Common myeloid progenitor, CD34-positive (primary cell): ENCODE measurements at places on chromosomes 3 and 15.

GRCh38 chr3:112247900-112248299, 46.1 kb downstream of the SLC9C1 start:
- DNase-seq, result no peak

DNA sequence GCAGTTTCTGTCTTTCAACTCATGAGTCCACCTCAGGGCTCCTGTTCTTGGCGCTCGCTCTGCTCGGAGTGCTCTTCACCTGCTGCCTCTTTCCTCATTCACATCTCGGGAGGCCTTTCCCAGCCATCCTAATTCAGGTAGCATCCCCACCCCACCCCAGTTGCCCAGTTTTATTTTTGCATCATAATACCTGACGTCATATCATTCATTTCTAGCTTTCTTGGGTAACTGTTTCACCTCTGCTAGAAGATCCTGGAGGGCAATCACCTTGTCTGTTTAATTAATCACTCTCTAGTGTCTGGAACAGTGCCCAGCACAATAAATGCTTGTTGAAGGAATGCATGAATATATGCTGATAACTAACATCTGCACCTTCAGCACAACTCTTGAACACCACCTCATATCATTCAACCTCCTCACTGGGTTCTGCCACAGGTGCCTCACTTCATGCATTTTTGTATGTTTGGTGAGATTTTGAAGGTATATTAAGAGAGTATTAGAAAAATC, 7.6 kb downstream of the NUSAP1 start:
- DNase-seq, result no peak

- DNase-seq, result peak; percentile 13
Observed at GRCh38 chr3:54121414-54122323, 683 bp upstream of the CACNA2D3 start.

- DNase-seq, result no peak
Observed at GRCh38 chr3:53132347-53132746, 2.1 kb upstream of the RFT1 start.

DNA sequence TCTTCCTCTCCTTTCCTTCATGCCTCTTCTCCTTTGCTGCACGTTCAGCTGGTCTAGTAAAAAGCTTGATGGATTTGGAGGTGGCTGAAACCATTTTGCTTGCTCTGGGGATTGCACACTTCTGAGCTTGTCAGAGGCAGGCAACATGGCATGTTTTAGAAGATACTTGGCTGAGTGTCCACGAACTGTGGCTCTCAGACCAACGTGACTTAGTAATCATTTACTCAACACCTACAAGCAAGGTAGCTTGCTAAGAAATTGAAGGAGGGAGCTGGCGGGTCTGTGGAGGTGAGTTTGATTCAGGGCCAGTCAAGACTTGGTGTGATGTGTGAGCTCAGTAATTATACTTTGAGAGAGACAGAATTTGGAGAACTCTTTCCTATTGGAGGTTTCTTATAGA, 196.0 kb downstream of the LPP start:
- no peak for DNase-seq

GRCh38 chr15:53110999-53111398, 320.9 kb upstream of the ONECUT1 start:
- no peak for DNase-seq

GRCh38 chr3:182637350-182638110, 155.8 kb upstream of the ATP11B start:
- no peak for DNase-seq

- DNase-seq, result no peak
Observed at GRCh38 chr15:100650685-100651084, 48.3 kb downstream of the ASB7 start.

DNA sequence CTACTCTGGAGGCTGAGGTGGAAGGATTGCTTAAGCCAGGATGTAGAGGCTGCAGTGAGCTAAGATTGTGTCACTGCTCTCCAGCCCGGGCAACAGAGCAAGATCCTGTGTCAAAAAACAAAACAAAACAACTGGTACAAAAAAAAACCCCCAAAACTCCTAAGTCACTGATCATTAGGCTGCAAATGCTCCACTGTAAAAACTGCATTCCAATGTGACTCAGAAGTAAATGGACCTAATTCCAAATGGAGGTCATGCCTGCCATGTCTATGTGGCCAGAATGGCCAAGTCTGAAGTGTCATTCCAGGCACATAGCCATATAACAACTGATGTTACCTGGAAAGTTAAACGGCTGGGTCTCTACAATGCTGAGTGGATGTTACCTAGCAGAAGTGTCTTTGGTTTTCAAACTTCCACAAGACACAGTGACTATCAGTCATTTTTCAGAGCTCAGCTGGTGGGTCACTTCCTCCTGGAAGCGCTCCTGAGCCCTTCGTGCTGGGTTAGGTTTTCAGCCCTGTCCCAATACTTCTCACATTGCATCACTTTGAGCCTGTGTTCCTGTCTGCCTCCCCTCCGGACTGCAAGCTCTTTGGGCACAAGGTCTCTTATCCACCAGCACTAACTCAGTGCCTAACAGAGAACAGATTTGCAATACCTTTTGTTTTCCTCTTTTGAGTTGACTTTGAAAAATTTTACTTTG, 10.6 kb downstream of the FSTL1 start:
- no peak for DNase-seq

GRCh38 chr15:77630056-77630455, 2.7 kb downstream of the LINGO1 start:
- no peak for DNase-seq

DNA sequence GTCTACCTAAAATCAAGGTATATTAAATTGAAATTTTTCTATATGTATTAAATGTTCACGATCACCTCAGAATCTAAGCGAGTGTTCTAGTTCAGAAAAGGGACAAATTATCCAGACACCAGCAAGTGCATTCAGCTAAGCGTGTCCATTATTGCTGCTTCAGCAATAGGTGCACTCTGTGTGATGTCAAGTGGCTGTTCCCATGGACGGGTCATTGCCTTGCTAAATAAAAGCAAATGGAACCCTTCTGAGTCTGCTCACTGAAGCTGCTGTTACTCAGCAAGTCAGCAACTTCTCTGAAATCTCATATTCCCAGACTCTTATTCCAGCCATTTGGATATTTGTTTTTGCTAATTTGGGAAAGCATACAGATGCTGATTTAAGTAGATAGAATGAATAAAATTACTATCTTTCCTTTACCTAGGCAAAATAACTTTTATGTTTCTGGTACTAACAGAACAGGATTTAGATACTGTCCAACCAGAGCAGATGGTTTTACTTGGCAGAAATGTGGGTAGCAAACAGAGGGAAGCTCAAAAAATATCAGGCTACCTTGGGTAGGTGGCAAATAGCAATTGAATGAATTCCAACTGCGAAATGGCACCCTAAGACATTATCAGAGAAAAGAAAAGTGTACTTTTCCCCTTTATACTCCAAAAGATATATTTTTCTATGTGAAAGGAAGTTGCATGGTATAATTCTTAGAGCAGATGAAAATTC, 407.0 kb downstream of the GAP43 start:
- no peak for DNase-seq

- DNase-seq, result no peak
Observed at GRCh38 chr3:25723802-25724201, 59.1 kb upstream of the TOP2B start.

- DNase-seq, result no peak
Observed at GRCh38 chr15:68485721-68486360, 53.9 kb upstream of the ITGA11 start.

GRCh38 chr3:188446014-188446413, 292.1 kb downstream of the LPP start:
- DNase-seq, result no peak

GRCh38 chr15:70498096-70498626, 265.2 kb downstream of the UACA start:
- DNase-seq, result no peak

GRCh38 chr3:99624496-99625236, 13.7 kb upstream of the COL8A1 start:
- DNase-seq, result no peak

GRCh38 chr3:186570941-186571643, 572 bp downstream of the DNAJB11 start:
- DNase-seq, result no peak

GRCh38 chr3:136197159-136197793, 1.1 kb upstream of the MSL2 start:
- DNase-seq, result no peak

GRCh38 chr3:121768452-121768851, 18.9 kb upstream of the GOLGB1 start:
- peak; percentile 23 for DNase-seq

- DNase-seq, result peak; percentile 66
Observed at GRCh38 chr3:13657660-13658435, 108.9 kb downstream of the FBLN2 start.

GRCh38 chr3:78728406-78729145, 1039.2 kb downstream of the ROBO1 start:
- no peak for DNase-seq

DNA sequence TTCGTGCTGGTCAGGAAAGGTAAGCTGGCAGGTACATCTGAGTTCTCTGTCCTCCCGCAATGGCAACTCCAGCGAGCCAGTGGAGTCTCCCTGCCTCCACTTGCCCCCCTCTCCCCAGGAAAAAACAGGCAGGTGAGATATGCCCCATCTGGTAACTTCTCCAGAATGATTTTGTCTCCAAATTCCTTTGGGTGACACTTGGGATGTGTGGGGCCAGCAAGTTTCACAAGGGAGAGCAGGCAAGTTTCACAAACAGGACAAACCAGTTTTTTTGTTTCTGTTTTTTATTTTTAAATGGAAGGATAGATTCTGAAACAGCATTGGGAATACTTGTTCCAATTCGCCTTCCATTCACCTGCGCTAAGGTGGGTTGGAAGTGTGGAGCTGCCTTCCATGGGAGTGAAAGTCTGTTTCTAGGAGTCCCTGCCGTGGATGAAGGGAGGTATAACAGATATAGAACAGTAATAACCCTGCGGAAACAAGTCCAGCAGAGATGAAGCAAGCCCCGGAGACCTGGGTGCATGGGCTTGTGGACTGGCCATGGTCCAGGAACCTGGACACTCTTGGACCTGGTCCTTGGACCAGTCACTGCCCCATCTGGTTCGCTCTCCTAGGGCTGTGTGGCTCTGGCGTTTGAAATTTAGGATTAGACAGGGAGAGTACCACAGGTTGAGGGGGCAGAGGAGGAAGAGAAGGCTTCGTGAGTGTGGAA, 22.9 kb upstream of the KIF23 start:
- DNase-seq, result no peak

GRCh38 chr15:72060687-72061250, 57.2 kb downstream of the MYO9A start:
- no peak for DNase-seq

- DNase-seq, result no peak
Observed at GRCh38 chr3:17287006-17287689, 402.4 kb downstream of the PLCL2 start.

DNA sequence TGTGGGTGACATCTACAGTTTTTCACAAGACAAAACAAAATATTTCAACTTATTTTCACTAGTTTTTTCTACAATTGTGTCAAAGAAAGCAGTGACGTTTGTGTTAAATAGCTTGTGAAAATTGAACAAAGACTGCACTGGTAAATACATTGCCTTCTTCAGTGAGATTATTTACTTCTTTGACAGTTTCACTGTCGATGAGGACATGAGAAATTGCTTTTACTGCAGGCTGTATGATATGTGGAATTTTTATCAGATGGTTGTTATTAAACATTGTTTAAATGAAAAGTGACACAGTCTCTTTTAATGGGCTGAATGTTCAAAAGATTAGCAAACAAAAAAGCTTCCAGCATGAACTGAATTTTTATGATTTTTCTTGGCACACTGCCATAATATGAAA, 773.9 kb upstream of the CADM2 start:
- DNase-seq, result no peak

GRCh38 chr3:186953011-186953487, 22.7 kb downstream of the ST6GAL1 start:
- DNase-seq, result peak; percentile 62
